NCI-H2081 treated with DMSO at 0.1 percent for 48 hours (cell line): ENCODE measurements at places on chromosomes 1 and 21.

- peak; percentile 38 for DNase-seq
Observed at GRCh38 chr1:184075055-184076029, 23.8 kb downstream of the TSEN15 start.

GRCh38 chr1:248841702-248842395, 3.8 kb downstream of the ZNF672 start:
- no peak for DNase-seq

GRCh38 chr1:236888903-236889302, 93.8 kb downstream of the MTR start:
- DNase-seq, result no peak

- no peak for DNase-seq
Observed at GRCh38 chr21:33080776-33081175, 10.8 kb downstream of the OLIG1 start.

- DNase-seq, result peak; percentile 66
Observed at GRCh38 chr1:234610666-234611224, 767 bp upstream of the IRF2BP2 start.

- no peak for DNase-seq
Observed at GRCh38 chr1:109078317-109078716, 2.5 kb upstream of the TAF13 start.

DNA sequence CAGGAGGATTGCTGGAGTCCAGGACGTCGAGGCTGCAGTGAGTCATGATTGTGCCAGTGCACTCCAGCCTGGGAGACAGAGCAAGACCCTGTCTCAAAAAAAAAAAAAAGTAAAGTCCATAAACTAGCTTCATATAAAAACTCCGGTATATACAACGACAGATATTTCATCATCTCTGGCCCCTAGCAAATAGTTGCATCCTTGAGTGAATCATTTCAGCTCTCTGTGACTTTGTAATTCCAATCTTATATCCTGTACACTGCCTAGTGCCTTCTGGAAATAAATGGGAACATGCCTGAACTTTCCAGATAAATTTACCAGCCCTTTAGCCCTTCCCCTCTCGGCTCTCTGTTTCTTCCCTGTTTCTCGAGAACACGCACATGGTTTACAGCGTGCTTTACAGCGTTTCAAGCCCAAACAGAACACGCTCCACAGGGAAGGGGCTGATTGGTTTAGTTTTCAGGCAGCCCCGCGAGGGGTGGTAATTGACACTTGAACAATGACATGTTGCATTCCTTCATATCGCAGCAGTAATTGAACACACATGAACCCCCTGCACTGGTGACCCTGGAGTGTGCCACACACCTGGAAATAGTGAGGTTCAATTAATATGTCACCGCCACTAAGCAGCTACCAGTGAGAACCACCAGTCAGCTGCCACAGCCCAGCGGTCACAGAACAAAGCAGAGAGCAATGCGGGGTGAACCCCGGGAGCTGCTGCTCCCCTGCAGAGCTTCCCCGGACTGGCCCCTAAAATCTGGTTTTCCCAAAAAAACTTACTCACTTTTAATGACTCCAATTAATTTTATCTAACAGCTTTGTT, 35.7 kb upstream of the SIM2 start:
- DNase-seq, result no peak

DNA sequence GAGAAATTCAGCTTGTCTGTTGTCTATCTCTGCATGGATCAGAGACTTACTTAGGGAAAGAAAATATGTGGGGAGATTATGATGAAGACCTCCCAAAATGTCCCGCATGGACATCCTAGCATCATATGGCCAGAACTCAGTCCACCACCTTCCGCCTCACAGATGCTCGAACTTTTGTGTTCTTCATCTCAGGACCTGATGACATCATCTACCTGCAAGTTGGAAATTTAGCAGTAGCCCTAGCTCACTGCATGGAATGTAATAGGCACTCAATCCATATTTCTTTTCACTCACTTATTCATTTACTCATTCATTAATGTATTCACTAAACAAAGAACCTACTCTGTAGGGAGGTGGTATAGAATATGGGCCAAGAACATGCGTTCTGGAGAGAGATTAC, 96.8 kb downstream of the CLIC6 start:
- DNase-seq, result no peak

DNA sequence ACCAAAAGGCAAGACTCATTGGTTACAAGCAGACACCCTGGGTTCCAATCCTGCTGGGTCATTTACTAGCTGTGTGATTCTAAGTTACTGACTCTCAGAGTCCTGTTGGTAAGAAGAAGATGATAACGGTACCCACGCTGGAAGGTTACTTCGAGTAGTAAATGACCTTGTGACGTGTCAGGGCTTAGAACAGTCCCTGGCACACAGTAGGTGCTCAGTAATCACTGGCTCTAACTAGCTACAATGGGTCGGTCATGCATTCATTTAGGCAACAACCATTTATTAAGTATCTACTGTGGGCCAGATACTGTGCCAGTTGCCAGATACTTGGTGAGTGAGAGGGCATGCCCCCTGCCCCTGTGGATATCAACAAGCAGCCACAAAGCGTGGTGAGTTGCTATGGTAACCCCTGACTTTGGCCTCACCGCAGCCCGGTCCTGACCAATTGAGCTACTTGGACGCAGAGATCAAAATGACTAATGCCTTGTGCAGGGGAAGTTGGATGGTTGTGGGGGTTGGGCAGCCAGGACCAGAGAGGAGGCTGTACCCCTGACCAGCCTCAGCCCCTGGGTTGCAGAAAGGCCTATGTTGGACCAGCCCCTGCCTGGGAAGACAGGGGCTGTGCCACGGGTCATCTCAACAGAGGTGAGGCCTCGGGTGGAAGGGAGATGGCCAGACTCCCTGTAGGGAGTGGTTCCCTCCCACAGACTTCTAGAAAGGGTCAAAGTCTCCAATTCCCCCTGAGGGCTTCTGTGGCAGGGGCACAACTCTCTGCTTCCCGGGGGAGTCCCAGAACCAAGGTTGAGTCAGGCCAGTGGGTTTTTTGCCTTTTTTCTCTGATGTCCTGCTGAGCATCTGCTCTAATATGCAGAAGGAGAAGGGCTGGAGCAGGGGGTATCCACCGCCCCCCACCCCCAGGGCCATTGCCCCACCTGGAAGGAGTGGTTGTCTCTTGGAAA, 16.0 kb downstream of the DHRS3 start:
- no peak for DNase-seq

- peak; percentile 30 for DNase-seq
Observed at GRCh38 chr1:24070821-24071393, 41.0 kb downstream of the MYOM3 start.

DNA sequence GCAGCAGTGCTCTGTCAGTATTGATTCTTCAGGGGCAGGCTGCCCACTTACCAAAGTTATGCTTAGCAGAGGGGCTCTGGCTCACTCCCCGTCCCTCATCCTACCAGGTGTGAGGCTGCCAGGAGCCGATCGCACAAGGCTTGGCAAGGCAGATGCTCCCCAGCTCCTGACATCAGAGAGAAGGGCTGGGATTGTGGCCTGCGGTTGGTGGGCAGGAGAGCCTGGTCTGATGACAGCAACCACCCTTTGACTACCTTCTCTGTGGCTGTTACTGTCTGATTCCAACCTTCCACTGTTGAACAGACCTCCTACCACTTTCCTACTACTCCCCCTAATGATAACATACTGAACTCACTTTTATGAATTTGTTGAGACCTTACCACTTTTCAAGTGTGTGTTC, 23.7 kb upstream of the WDR26 start:
- DNase-seq, result no peak

GRCh38 chr1:2385606-2386280, 5.6 kb downstream of the MORN1 start:
- no peak for DNase-seq

GRCh38 chr1:110002695-110003094, 18.1 kb downstream of the AHCYL1 start:
- no peak for DNase-seq

- no peak for DNase-seq
Observed at GRCh38 chr1:27366411-27367159, at the start of gene MAP3K6. MAP3K6 (minus strand) TSS chr1:27366961; CDS start chr1:27366597, 364 bp downstream.

DNA sequence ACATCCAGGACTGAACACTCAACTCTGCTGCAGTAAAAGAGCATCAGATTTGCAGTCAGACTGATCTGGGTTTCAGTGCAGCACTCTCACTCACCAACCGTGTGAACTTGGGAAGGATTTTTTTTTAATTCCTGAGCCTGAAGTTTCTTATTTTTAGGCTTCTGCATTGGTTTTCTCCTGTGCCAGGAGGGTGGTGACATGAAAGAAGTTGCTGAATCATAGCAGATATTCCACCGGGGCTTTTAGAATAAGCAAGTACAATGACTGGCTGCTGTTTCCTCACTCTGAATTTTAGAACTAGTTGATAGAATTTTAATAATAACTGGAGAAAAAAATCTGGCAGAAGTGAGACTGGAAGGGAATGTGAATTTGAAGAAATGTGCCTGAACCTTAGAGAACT, 11.6 kb downstream of the ADAM30 start:
- no peak for DNase-seq

DNA sequence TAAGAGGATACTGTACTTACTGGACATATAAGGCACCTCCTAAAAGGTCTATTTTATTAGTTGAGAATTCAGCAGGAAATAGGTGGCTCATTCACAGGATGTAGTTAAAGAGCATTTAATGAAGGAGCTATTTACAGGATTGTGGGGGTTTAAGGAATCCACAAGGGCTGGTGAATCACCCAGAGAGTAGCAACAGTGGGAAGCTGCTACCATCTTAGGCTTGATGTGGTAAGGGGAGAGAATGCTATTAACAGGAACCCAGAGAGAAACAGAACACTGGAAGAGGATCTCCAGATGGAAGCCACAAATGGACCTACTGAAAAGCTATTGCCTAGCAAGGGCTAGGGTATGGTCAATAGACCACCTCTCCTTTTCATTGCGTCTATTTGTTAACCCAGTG, 52.0 kb upstream of the COL11A1 start:
- DNase-seq, result no peak

- no peak for DNase-seq
Observed at GRCh38 chr1:50048791-50049190, 25.0 kb upstream of the AGBL4 start.

DNA sequence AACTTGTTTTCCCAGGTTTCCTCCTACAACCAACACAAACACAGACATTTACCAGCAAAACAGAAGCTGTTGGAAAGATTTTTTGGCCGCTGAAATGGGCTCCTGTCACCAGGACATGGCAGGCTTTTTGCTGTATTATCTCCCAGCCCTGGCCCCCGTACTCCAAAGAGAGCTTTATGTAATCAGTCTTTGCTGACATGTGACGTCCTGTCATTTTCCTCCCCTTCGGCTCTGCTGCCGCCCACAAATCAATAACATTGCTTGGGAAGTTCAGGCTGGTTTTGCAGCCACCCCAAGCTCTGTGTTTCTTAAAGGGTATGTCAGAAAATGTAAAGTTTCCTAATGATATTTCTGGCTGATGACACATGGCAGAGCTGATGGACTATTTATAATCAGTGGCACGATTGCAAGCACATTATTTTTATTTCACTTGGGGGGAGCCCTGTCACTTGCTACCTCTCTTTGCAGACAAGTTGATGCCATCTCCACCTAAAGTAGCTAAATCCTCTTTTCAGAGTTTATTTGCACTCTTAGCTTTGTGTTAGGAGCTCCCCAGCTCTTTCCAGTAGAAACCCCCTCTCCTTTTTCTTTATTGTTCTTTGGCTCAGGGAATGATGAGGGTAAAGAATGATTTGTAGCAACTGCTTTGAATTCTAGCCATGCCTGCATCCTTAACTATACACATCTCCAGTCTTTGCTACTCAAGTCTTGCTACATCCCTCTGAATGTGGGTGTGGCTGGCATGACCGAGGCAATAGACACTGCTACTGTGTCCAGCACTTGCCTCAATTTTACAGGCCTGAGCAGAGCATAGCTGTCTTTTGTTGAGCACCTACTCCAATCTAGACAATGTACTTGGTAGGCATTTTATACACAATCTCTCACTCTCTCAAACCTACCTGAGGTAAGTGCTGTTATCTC, 67.3 kb downstream of the ELAVL4 start:
- DNase-seq, result no peak

DNA sequence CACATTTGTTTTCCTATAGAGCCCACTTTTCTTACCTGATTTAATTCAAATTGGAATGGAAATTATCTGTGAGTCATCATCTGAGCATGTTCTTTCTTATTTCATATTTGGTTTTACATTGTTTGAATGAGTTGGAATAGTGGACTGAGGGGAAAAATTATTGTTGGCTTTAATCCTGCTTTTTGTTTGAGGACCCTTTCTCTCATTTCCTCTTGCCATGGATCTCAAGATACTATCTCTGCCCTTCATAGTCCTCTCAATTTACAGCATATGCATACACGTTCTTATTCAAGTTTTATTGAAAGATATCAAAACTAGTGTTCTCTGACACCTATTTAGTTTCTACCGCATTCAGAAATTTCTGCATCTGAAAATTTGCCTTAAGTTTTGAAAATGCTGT, 5.1 kb downstream of the KCNK2 start:
- DNase-seq, result no peak

GRCh38 chr1:10677491-10678391, 118.7 kb downstream of the CASZ1 start:
- DNase-seq, result no peak

GRCh38 chr1:167344615-167345385, 124.1 kb downstream of the POU2F1 start:
- DNase-seq, result no peak

DNA sequence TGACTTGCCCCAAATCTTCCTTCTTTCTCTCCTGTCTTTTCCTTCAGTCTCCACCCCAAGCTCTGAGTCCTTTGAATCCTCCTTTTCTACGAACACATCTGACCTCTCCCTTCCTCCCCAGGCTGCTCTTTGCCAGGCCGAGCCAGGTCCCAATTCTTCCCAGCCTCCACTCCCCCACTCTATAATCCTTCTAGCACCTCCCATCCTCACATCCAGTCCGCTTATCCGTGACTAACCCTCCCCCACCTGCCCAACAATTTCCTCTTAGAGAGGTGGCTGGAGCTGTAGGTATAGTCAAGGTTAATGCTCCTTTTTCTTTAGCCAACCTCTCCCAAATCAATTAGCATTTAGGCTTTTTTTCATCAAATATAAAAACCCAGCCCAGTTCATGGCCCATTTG, 9.5 kb upstream of the HPDL start:
- no peak for DNase-seq

DNA sequence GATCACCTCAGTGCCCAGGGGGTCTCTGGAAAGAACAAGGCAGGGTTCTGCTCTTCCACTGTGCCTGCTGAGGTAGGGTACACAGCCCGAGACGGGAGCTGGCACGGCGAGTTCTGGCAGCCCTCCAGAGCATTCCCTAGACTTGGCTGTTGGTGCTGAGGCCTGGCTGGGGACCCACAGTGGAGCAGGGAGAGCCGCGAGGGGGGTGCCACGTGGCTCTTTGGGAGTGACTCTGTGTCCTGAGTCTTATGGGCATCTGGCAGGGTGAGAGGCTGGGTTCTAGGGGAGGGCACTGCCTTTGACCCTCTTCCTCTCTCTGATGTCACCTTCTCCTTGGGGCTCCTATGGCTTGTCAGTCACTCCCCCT, 336.4 kb downstream of the CAMTA1 start:
- no peak for DNase-seq

- no peak for DNase-seq
Observed at GRCh38 chr21:30058928-30059327, 107.7 kb downstream of the CLDN17 start.
